ENCODE measurements at places on chromosomes 4 and X.

DNA sequence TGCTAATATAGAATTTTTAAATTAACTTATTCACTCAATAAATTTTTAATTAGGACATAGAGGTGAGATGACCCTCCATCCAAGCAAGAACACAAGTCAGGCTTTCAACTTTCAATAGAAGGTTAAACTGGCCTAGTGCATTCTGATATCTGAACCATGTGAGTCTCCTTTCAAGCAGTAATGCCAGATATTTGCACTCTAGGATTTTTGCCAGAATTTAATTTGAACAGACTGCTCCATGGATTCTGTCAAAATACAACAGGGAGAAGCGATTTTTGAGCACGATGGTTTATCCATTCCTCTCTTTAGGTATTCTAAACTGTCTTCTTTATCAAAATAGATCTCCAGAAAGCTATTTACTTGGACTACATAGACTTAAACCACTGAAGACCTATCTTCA lies 72.0 kb upstream of the DCLK2 start:
- no peak for DNase-seq

DNA sequence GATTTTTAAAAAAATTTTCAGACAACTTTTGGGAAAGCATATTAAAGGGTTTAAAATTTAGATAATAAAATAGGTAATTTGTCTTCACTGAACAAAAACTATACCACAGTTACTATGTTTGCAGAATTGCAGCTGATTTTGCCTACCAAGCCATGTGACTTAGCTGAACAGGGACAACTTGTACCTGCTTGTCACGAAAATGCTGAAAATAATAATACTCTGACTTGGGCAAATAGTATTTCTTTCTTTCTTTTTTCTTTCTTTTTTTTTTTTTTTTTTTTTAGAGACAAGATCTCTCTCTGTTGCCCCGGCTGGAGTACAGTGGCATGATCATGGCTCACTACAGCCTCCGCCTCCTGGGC lies 225.2 kb upstream of the PPP1R2C start:
- no peak for DNase-seq

DNA sequence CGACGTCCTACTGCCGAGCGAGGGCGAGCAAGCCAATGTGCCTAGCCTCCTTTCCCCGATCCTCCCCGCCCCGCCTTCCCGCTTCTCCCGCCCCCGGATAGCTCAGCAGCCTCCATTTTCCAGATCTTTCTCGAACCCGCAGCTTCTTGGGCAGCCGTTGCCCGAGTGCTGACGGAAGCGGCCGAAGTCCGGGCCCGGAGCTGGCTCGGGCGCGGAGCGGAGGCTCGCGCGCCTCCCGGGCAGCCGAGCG lies 172 bp upstream of the HSPA4L start:
- no peak for DNase-seq

DNA sequence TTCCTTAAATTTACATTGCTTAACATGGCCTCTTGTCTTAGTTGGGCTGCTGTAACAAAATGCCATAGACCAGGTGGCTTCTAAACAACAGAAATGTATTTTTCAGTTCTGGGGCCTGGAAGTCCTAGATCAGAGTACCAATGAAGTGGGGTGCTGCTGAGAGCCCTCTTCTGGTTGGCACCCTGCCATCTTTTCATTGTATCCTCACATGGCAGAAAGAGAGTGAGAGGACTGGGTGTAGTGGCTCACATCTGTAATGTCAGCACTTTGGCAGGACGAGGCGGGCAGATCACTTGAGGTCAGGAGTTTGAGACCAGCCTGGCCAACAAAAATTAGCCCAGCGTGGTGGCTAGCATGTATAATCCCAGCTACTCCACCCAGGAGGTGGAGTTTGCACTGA lies 12.0 kb upstream of the KLB start:
- no peak for DNase-seq

DNA sequence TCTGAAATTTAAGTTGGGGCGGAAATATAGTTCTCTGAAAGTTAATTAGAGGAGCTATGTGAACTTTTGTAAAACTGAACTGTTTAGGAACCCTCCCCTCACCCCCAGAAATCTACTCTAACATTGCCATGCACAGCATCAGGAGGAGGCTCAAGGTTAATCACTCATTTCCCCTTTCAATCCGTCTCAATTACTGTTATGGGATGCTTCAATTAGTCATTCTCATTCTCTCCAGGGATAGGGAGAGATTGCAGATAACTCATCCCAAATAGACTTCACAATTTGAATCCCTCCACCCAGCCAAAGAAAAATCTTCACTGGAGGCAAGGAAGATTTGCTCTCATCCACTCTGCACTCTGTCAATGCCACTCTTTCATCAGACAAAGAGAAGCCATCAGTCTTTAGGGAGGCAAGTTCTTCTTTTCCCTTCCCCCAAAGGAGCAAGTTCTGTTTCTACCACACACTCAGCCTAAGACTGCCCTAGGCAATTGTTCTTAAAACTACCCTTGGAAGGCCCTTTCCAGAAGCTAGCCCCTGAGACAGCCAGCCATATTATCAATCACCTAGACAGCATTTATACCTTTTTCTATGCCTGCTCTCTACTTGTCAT lies 140.4 kb downstream of the SLC10A7 start:
- DNase-seq, result no peak

- DNase-seq, result no peak
Observed at GRCh38 chr4:11525085-11525484, 96.4 kb upstream of the HS3ST1 start.

DNA sequence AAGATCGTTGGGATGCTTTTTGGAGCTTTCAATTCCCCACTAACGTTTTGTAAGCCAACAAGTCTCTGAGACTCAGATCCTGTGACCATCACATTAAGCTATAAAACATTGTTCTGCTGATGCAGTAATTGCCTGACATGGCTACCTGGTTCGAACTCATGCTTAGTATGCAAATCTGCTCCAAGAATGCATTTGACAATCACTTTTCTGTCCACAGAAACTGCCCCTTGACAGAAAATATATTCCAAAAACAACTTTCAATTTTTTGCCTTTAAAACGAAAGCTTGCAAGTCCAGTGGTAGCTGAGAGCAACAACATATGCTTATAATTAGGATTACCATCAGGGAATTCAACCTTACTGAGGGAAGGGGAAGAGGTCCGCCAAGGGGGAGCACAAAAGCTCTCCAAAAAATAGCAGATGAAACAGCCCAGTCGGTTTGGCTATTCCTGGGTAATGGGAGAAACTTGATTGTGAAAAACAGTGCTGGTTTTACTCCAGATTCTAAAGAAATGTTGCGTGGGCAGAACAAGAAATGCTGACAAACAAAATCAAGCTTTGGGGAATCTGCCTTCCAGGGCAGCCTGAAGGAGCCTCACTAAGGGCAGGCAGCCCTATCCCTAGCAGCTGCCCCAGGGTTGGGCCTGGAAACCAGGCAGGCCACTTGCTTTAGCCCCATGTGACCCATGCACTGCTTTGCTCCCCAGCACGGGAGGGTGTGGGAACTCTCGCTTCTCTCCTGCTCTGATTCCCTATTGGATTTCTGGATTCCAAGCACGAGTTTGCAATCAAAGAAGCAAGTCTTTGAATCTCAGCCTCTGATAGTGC lies 160.7 kb upstream of the LDB2 start:
- no peak for DNase-seq

GRCh38 chr4:14143892-14144291 lies 516.4 kb upstream of the BOD1L1 start:
- DNase-seq, result no peak

DNA sequence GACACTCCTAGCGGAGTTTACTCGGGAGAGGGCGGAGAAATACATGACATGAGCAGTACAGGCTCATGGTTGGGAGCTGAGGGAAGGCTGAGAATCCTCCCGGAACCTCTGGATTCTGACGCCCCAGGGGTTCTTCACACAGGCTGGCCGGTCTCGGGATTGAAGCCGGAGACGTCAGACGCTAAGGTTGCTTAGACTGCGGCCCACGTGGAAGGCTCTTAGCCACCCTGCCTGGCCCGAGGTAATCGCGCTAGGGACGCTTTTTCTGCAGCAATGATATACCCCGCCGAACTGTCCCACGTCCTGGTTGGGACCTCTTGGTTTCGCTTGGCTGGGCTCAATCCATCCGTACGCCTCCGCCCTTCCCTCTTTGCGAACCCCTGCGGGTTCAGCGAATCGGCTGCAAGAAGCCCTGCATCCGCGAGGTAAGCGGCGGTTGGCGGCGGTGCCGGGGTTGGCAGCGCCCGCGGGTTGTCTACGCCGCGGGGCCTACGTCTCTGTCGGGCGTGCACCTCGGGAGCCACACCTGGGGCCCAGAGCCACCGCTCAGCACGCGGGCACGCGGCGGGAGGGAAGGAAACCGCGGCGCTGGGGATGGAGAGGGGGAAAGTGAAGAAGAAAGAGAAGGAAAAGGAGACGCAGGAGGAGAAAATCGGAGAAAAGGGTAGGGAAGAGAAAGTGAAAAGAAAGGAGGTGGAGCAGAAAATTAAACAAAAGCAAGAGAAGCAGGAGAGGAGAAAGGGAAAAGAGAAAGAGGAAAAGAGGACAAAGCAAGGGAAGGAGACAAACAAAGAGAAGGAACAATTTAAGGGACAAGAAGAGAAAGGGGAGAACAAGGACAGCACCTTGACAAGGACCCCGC lies at the start of gene ARL9:
TSS of gene ARL9 (plus strand) at position 523 of the 862 bp plus-strand sequence. CDS start at position 595, 72 bp downstream.
- no peak for DNase-seq

DNA sequence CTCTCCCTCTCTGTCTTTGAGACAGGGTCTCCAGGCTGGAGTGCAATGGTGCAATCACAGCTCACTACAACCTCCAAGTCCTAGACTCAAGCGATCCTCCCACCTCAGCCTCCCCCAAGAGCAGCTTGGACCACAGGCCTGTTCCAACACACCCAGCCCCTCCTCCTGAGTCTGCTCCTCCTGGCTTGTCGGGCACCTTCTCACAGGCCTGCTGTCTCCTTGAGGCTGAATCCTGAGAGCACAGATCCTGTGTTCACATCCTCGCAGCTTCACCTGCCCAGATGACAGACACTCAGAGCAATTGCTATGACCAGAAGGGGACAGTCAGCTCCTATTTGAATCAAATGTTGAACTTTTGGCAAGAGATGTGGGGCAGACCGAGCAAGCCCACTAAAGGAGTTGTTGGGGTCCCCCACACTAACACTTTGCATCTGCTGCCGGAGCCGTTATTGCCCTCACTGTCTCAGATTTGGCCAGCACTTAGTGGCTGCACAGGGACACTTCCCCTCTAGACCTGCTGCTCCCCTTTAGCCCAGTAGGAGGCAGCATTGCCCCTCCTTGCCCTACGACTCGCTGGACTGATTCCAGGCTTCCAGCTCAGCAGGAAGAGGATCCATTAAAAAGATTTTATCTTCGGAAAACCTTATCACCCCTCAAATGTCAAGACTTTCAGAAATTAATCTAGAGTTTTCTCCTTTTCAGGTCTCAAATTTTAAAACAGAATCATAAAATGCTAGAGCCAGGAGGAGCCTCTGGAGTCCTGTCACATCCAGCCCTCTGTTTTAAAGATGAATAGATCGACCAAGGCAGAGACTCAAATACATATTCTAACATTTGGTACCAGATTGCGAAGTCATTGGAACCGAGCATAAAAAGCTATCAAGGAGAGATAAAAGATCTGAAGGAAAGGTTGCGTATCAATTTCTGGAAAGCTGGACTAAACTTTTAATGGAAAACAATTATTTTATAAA lies 113.7 kb downstream of the USP46 start:
- no peak for DNase-seq

DNA sequence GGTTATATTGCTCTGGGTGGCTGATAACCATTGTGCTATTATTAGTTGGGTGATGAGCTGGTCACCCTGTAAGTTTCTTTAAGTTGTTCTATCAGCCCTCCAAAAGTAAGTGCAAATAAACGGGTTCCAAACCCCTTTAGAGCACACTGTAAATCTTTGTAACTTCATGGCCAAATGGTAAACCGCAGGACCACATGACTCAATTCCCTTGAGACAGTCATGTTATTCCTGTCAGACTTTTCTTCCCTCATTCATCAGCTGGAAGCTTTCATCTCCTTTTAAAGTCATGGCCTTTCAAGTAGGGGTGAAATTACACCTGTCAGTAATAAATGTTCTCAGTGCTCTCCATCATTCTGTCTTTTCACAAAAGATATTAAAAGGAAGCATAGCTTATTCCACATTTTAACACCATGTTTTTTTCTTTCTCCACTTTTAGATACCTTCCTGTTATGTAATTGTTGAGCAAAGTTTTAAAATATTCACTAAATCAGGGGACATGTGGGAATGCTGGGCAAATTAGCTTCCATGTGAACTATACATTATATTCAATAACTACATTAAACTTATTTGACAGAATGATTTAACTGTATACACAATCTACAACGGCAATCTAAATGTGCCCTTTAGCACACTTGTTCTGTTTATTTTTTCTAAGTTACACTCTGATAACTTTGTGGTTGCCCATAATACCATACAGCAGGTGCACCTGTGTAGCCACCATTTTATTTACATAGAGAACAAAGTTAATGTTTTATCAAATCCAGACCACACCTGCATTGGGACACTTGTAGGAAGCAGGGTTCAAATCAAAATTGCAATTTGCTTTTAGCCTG lies 275.5 kb downstream of the CFAP299 start:
- DNase-seq, result no peak

GRCh38 chrX:103831803-103832544 lies at the start of gene RAB9B:
Gene RAB9B (minus strand): TSS chrX:103832257. CDS start chrX:103825784, 6,473 bp downstream.
- no peak for DNase-seq

- peak; percentile 91 for DNase-seq
Observed at GRCh38 chrX:149652232-149652981, 20.8 kb upstream of the TMEM185A start.

- no peak for DNase-seq
Observed at GRCh38 chrX:21812628-21813027, 26.8 kb upstream of the MBTPS2 start.

DNA sequence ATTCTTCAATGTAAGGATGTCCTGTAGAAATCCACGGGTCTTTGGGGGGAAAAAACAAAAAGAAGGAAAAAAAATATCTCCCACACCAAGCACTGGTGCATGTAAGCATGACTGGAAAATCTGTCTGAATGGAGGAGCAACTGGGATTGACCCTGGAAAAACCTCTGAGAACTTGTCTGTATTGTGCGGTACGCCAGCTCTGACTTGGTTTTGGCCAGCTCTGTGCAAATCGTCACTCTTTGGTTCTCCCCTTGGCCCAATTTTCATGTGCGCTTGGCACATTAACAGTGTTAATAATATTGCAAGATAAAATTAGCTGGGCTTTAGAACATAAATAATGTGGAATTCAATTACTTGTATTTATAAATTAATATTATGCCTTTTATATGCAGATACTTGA lies 231.2 kb upstream of the HAND2 start:
- DNase-seq, result no peak

GRCh38 chr4:57424232-57424897 lies 314.2 kb upstream of the IGFBP7 start:
- no peak for DNase-seq

Data from vagina (tissue), 2 donors.